ENCODE measurements at places on chromosomes 4 and X. TPM values are rescaled to one million over a fixed set of nuclear protein-coding genes. Genes with fewer than 3 reads are reported as not detected.

Gene ZNF182
- 4.8 TPM for total RNA-seq

Gene C1QTNF7
- total RNA-seq = not detected

Gene SERPINA7
- total RNA-seq = not detected

Gene PNMA6A
- total RNA-seq = not detected

DNA sequence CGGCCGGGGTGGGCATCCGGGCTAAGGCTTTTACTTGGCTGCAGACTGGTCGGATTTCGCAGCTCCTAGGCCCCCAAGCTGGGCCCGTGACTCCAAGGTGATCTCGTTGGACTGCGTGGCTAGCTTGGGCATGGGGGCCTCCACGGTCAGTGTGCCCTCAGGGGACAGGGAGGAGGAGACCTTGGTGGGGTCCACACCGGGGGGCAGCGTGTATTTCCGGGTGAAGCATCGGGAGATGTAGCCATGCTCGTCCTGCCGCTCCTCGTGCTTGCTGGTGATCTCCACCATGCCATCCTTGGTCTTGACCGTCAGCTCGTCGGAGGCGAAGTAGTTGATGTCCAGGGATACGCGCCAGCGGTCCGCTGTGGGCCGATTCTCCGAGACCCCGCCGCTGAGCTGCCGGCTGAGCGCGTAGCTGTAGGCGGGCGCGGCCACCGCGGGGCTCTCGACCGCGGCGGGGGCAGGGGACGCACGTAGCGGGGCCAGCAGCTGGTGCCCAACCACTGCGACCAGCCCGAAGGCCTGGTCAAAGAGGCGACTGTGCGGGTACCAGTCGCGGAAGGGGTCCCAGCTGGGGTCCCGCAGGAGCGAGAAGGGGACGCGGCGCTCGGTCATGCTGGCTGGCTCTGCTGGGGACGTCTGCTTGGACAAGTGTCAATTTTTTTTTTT is 881 bp upstream of the CACNA1F start:
- H3K27me3 ChIP-seq = no peaks in the 10 kb centered on the region
- no peak overlapping the region for H3K4me3 ChIP-seq
- no peaks in the 10 kb centered on the region for H3K36me3 ChIP-seq
- no peak for DNase-seq

DNA sequence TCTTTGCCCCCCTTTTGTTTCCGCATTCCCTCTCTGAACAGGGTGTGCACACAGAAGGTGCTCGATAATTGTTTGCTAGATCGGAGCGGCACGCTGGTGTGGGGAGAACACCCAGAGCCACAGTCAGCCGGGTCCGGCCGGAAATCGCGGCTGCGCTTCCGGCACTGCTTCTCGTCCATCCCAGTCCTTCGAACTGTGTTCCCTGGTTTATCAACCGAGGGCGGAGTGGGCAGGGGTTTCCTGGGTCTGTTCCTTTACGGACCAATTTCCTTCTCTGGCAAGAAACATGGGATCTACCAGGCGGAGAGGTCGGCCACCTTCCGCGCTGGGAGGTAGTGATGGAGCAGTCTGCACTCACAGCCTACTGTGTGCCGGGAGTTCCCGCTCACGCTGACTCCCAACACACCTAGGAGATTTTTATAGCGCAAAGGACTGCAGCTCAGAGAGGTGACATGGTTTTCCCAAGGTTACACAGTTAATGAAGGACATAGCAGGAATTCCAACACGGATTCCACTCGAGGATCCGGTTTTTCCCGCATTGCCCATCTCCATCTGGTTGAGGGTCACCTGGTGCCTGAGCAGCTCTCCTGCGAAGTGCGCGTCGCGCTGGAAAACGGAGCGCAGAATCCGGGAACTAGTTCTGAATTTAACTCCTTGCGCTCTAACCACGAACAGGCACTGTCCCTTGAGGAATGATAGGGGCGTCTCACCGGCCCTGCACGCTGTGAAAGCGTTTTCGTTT is 6.8 kb downstream of the MSX1 start:
- no peak overlapping the region for H3K4me3 ChIP-seq
- no peaks in the 10 kb centered on the region for H3K36me3 ChIP-seq
- DNase-seq = no peak
- no peaks in the 10 kb centered on the region for H3K4me1 ChIP-seq

DNA sequence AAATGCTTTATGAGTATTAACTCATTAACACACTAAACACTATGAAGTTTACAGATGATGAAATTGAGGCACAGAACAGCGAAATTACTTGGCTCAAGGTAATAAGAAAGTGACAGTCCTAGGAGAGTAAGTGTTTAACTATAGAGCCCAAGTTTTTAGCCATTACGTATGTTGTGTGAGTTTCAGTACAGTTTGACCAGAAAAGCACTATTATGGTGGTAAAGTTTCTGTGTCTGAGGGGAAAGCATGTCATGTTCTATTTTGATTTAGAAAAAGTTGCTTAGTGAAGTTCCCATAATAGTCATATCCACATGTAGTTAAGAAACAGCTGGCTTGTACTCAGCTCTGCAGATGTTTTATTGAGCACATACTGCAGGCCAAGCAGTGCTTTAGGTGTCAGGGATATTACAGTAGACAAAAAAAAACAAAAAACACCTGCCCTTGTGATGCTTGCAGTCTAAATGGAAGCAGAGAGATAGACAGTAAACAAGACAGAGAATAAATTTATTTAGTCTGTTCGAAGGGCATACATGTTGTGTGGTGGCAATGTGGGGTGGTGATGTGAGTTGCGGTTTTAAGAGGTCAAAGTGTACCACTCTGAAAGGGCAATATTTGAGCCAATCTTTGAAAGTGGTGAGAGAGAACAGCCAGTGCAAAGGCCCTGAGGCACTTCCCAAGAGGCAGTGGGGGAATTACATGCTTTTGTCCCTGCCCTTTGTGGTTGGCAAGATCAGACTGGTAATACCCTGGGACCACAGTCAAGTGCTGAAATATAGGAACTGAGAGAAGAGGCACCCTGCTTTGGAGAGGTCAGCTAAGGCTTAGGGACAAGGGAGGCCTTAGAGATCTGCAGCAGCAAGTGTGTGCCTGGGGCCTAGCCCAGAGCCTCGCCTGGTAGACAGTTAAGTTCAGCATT is 6.2 kb downstream of the TMEM131L start:
- no peaks in the 10 kb centered on the region for H3K27me3 ChIP-seq
- peak overlapping the region; percentile 80 for H3K27ac ChIP-seq
- DNase-seq = peak; percentile 81

DNA sequence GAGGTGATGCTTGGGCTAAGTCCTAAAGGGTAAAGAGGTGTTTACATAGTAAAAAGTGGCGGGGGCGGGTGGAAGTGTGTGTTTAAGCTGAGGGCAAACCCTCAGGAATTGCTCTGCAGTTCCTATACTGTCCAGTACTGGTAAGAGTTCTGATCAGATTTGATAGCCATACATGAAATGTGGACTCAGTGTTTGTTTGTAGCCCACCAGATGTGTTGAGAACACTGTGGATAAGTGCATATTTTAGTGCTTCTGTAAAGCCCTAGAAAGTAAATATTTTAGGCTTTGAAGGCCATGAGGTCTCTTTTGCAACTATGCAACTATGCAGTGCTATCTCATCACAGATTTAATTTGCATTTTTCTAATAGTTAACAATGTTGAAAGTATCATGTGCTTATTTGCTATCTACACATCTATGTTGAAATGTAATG is 80.7 kb upstream of the EOLA2 start:
- no peaks in the 10 kb centered on the region for H3K36me3 ChIP-seq
- no peaks in the 10 kb centered on the region for H3K27me3 ChIP-seq
- no peak overlapping the region for H3K27ac ChIP-seq
- H3K4me1 ChIP-seq = no peaks in the 10 kb centered on the region

- H3K27ac ChIP-seq = no peak overlapping the region
- DNase-seq = no peak
- H3K27me3 ChIP-seq = no peaks in the 10 kb centered on the region
- H3K36me3 ChIP-seq = no peaks in the 10 kb centered on the region
- H3K4me3 ChIP-seq = no peak overlapping the region
Observed at GRCh38 chrX:38165023-38165422, 55.6 kb downstream of the SRPX start.

DNA sequence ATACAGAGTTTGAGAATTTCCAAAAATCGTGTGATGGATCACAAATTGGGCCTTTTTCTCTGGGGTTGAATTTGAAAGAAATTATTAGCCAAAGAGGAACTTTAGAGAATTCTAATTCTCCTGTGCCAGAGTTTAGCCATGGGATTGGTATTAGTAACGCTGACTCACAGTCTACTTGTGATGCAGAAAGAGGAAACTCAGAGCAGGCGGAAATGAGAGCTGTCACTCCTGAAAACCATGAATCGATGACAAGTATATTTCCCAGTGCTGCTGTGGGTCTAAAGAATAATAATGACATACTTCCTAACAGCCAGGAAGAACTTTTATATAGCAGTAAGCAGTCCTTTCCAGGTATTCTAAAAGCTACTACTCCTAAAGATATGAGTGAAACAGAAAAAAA is 64.9 kb downstream of the N4BP2 start:
- no peak overlapping the region for H3K27ac ChIP-seq
- no peaks in the 10 kb centered on the region for H3K36me3 ChIP-seq
- no peaks in the 10 kb centered on the region for H3K4me1 ChIP-seq
- H3K4me3 ChIP-seq = no peak overlapping the region
- no peaks in the 10 kb centered on the region for H3K27me3 ChIP-seq

GRCh38 chr4:61079976-61080375 is 120.2 kb upstream of the ADGRL3 start:
- no peak for DNase-seq
- no peaks in the 10 kb centered on the region for H3K27me3 ChIP-seq
- no peak overlapping the region for H3K27ac ChIP-seq
- H3K4me3 ChIP-seq = no peak overlapping the region
- no peaks in the 10 kb centered on the region for H3K36me3 ChIP-seq
- no peaks in the 10 kb centered on the region for H3K4me1 ChIP-seq
